Stimulated activated CD4-positive, alpha-beta T cell treated with anti-CD3 and anti-CD28 coated beads, Interleukin-1b, Interleukin-23, amount 100 ng/mL, for 48 hours (primary cell): ENCODE measurements at places on chromosomes 7 and 10.

GRCh38 chr10:17427666-17428350 is 26.6 kb downstream of the ST8SIA6 start:
- DNase-seq: no peak

DNA sequence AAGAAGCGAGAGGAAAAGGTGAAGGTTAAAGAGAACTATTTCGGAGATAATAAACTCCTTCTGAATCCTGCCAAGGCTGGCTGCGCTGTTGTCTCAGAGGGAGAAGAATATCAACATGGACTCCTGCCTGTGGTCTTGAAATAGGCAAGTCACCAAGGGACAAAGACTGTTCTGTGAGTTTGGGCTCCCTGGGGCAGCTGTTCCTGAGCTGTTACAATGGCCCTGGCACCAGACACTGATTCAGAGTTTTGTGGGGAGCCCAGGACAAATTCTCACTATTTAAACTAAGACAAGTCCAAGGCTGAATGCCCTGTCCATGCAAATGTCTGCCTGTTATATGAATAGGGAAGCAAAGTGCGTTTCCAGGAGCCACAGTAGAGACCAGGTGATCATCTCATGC is 81.4 kb downstream of the PRPF18 start:
- DNase-seq: no peak

DNA sequence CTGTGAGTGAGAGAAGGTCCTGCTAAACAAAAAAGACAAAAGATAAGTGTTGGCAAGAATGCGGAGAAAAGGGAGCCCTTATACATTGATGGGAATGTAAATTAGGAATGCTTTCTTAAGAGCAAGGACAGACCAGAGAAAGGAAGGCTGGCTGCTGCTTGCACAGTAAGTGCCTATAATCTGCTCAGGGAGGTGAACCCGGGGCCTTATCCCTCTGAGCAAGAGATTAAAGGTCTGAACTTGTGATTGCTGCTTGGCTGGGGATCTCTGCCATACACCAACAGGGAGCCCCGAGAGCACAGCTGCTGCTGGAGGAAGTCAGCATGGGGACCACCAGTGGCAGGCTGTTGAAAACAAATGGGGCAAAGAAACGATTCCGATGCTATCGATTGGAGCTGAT is 32.0 kb upstream of the CRTAC1 start:
- DNase-seq: no peak

DNA sequence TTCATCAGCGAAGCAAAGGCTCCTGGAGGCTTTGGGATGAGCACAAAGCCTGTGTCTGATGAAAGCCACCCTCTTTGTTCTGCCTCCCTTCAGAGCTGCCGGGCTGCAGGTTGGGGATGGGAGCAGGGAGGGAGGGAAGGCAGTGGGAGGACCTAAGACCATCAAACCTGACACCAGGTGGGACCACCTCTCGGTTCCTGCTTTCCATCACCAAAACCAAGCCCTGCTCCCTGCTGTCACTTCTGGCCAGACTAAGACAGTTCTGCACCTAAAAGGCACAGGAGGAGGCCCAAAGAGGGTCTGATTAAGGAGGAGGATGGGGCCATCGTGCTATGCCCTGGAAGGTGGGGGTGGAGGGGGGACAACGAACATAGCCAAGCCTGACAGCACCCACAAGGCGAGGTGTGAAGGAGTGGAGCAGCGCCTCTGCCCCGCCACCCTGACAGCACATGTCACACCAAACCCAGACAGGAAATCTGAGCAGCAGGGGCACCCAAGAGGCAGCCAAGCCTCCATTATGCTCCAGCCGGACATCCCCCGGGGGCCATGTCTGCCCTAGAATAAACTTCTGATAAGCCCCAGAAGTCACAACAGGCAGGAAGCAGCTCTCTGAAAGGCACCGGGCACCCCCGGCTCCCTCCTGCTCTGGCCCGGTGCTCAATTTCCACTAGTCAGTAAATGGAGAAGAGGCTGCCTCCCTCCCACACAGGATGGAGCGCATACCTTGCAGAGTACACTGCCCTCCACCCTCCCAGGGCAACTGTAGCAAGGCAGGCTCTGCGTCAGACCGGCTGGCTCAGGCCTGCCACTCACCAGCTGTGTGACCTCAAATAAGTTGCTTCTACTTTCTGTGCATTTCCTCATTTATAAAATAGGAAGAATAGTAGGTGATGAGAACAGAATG is 48.9 kb downstream of the DLG5 start:
- peak; percentile 6 for DNase-seq

- DNase-seq: peak; percentile 65
Observed at GRCh38 chr10:120948889-120949608, 97.9 kb downstream of the WDR11 start.

GRCh38 chr7:83778073-83778443 is 129.1 kb upstream of the SEMA3E start:
- no peak for DNase-seq

- DNase-seq: no peak
Observed at GRCh38 chr10:97549587-97550322, 22.8 kb upstream of the ANKRD2 start.

DNA sequence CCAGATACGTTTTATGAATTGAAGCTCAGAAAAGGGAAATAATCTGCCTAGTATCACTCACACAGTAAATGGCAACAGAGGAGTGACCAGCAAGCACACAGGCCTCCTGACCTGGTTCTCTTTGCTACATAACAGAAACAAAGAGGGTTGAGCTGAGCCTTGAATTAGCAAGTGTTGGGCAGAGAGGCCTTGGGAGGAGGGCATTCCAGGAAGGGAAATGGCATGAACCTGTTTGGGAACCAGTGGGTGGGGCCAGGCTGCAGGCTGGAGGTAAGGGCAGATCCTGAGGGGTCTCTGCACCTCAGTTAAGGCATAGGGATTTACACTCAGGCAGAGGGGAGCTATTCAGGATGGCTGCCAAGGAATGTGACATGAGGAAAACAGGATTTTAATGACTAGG is 24.8 kb upstream of the CYCS start:
- no peak for DNase-seq

DNA sequence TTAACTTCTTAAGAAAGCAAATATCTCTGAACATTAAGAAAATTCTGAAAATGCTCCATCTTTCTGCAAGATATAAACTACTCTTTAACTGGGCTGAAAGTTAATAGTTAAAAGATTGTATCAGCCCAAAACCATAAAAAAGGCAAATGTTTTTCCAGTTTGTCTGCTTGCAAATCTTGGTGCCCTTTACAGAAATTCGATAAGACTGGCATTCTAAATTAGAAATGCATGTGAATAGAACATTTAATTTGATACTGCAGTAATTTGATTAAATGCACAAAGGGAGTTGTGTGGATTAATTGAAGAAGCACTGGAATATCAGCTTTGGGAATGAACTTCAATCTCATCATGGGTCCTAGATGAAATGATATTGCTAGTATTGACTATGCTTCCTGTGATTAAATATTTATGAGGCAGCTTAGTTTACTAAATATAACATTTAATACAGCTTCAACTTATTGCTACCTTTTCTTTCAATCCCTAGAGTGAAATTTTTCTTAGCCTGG is 78.4 kb downstream of the IQUB start:
- DNase-seq: no peak

- DNase-seq: no peak
Observed at GRCh38 chr7:129609666-129610065, 1.9 kb upstream of the NRF1 start.

- no peak for DNase-seq
Observed at GRCh38 chr10:17683541-17683940, 39.6 kb downstream of the STAM start.

DNA sequence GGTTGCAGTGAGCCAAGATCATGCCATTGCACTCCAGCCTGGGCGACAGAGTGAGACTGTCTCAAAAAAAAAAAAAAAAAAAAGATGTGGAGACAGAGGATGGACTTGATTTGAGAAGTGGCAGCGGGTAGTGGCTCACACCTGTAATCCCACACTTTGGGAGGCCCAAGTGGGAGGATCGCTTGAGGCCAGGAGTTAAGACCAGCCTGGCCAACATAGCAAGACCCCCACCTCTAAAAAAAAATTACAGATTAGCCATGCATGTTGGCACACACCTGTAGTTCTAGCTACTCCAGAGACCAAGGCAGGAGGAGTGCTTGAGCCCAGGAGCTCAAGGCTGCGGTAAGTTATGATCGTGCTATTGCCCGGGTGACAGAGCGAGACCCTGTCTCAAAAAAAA is 24.3 kb upstream of the ASCC1 start:
- DNase-seq: no peak

- no peak for DNase-seq
Observed at GRCh38 chr10:126085806-126086205, 189.4 kb downstream of the FANK1 start.

GRCh38 chr7:19110026-19110730 is 7.3 kb downstream of the TWIST1 start:
- DNase-seq: no peak

GRCh38 chr7:1819259-1819841 is 149.3 kb downstream of the ELFN1 start:
- DNase-seq: peak; percentile 18

GRCh38 chr10:5647507-5648240 is 18.7 kb downstream of the ASB13 start:
- DNase-seq: no peak

DNA sequence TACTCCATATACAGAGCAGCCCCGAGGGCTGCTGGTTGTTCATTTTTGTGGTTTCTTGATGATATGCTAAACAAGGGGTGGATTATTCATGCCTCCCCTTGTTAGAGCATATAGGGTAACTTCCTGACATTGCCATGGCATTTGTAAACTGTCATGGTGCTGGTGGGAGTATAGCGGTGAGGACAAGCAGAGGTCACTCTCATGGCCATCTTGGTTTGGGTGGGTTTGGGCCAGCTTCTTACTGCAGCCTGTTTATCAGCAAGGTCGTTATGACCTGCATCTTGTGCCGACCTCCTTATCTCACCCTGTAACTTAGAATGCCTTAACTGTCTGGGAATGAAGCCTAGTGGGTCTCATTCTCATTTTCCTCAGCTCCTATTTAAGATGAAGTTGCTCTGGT is 31.3 kb downstream of the GNAT3 start:
- DNase-seq: no peak

- no peak for DNase-seq
Observed at GRCh38 chr10:1738950-1739349, 1.6 kb upstream of the ADARB2 start.

GRCh38 chr10:123213192-123213591 is 59.0 kb downstream of the BUB3 start:
- DNase-seq: no peak

DNA sequence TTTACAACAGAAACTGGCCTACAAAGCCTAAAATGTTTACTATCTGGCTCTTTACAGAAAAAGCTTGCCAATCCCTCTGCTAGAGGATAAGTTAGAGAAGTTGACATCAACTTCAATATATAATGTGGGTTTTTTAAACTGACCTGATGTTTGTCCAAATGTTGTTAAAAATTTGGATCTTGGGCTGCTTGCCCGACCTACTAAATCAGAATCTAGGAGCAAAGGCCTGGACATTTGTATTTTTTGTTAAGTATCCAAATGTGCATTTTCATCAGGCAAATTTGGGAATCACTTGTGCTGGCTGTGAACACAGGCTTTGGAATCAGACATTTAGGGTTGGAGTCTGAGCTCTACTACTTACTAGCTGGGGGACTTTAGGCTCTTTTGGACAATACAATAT is 252.7 kb upstream of the CSTF2T start:
- DNase-seq: no peak

DNA sequence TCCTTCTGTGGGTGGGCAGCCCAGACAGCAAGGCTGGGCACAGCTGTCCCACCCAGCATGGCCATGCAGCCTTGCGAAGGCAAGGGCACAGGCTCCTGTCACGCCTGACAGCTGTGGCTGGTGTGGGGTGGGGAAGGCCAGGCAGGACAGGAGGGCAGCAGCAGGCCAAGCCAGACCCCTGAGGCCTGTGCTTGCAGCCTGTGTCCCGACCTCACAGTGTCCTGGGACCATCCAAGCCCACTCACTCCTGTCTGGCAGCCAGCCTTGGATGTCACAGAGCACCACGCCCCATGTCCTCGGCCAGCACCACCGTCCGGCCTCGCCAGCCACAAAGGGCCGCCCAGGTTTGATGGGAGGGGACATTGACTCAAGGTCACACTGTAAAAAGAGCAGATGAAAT is 85.5 kb upstream of the LRRC4 start:
- DNase-seq: no peak

- no peak for DNase-seq
Observed at GRCh38 chr7:30844916-30845315, 66.7 kb upstream of the AQP1 start.
